ENCODE measurements at places on chromosomes 16 and 17. TPM values are rescaled to one million over a fixed set of nuclear protein-coding genes. Genes with fewer than 3 reads are reported as not detected.

GRCh38 chr16:84982434-84982833, 28.9 kb downstream of the ZDHHC7 start:
- H3K4me1 ChIP-seq = peaks cover 19% of the 10 kb centered on the region
- DNase-seq = no peak
- H3K27me3 ChIP-seq = no peaks in the 10 kb centered on the region
- H3K27ac ChIP-seq = no peak overlapping the region

ABCA3 gene
- 16.4 TPM for total RNA-seq

DNA sequence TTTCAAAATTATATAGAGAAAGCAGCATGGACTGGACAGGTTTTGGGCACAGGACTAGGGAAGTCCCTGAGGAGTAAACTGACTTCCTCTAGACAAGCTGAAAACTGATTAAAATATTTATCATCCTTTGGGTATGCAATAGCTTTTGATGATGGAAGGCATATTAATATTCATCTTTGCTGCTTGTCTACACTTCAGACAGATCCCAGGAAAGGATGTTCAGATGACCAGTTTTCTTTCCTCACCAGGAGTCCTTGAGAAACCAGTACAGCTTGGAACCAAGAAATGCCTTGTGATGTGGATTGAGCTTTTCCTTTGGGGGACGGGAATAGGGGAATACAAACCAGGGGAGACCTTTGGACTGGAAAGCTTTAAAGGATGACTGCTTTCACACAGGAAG, 195.5 kb downstream of the FTO start:
- H3K36me3 ChIP-seq = no peaks in the 10 kb centered on the region
- H3K4me3 ChIP-seq = no peak overlapping the region
- no peak for DNase-seq

KRT222 gene
- total RNA-seq = 0.63 TPM

GRCh38 chr17:14436266-14436665, 135.4 kb downstream of the HS3ST3B1 start:
- no peaks in the 10 kb centered on the region for H3K27me3 ChIP-seq
- H3K4me1 ChIP-seq = no peaks in the 10 kb centered on the region
- H3K27ac ChIP-seq = no peak overlapping the region
- no peak for DNase-seq
- H3K4me3 ChIP-seq = no peak overlapping the region

- no peak for DNase-seq
- H3K4me1 ChIP-seq = peaks cover 6% of the 10 kb centered on the region
- no peak overlapping the region for H3K27ac ChIP-seq
- no peak overlapping the region for H3K4me3 ChIP-seq
Observed at GRCh38 chr17:66963521-66963908, 992 bp upstream of the CACNG4 start.

DNA sequence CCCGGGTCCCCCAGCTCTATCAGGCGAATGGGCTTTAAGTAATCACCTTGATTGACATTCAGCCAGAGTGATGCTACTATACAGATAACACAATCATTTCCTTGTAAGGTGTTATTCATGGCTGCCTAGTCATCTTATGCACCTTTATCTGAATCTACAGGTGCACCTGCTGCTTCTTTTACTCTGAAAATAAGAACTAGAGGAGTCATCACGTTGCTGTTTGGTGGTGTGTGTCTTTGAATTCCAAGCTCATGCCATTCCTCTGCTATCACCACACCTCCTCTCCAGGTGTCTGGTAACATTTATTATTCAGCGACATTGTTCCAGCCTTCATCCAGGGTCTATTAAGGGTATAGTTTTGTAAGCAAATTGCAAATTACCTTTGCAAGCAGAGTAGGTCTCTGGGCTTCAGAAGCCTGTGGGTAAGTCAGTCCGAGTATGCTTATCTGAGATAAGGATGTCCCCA, 51.9 kb downstream of the NOS2 start:
- no peaks in the 10 kb centered on the region for H3K36me3 ChIP-seq
- H3K4me1 ChIP-seq = no peaks in the 10 kb centered on the region
- no peak overlapping the region for H3K27ac ChIP-seq
- no peak overlapping the region for H3K4me3 ChIP-seq
- no peaks in the 10 kb centered on the region for H3K27me3 ChIP-seq

DNA sequence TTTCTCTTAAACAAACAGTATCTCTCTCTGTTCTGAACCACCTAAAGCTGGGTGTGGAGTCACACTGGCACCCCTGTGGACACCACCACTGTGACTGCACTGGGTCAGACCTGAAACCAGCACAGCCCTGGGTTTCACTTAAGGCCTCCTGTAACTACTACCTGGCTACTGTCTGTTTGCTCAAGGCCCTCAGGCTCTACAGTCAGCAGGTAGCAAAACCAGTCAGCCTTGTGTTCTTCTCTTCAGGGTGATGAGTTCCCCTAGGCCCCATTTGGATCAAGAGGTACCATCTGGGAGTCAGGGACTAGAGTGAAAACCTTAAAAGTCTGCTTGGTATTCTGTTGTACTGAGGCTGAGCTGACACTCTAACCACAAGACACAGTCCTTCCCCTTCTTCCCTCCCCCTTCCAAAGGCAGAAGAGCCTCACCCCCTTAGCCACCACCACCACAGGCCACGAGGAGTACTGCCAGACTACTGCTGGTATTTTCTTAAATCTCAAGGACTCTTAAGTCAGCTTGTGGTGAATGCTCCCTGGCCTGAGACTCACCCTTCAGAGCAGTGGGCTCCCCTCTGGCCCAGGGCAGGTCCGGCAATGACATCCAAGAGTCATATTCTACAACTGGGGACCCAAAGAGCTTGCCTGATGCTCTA, 153.2 kb upstream of the MON1B start:
- H3K36me3 ChIP-seq = no peaks in the 10 kb centered on the region
- H3K27ac ChIP-seq = no peak overlapping the region
- no peak overlapping the region for H3K4me3 ChIP-seq
- no peak for DNase-seq
- no peaks in the 10 kb centered on the region for H3K4me1 ChIP-seq

BAIAP3 gene
- total RNA-seq = 2.5 TPM

DNA sequence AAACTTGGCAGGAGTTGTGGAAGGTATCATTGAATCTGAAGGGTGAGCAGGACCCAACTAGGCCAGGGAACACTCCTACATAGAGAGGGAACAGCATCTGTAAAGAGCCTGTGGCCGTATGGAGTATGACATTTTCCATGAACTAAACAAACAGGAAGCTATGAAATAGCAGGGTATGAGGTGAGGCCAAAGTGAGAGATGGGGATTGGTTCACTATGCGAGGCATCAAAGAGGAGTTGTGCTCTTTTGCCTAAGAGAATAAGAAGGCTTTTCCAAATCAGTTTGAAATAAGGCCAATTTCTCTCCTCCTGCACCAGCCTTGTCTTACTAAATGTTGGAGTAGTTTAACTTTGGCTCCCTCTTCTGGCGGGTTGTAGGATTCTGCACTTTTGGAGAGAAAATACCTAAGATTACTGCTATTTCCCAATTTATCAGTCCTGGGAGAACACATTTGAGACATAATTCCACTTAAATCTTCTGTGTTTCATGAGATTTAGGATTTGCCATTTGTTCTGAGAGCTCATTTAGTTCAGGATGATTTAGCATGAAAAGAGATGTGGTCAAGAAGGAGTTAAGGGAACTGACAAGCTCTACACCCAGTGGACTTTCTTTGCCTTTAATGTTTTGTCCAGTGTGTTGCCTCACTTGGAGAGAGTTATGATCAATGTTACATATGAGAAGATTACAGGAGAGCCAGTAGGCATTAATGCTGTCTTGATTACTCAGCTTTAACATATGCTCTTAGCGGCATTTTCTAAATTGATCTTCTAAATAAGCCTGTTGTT, 55.4 kb downstream of the TNRC6C start:
- H3K4me3 ChIP-seq = no peak overlapping the region
- no peaks in the 10 kb centered on the region for H3K4me1 ChIP-seq
- H3K27me3 ChIP-seq = no peaks in the 10 kb centered on the region
- H3K27ac ChIP-seq = no peak overlapping the region
- no peak for DNase-seq
